Activated CD8-positive, alpha-beta T cell treated with anti-CD3 and anti-CD28 coated beads, Interleukin-2, amount 10 ng/mL, durations not matched to agents 7 days and 5 days (primary cell): ENCODE measurements at places on chromosomes 13 and 19. TPM values are rescaled to one million over a fixed set of nuclear protein-coding genes. Genes with fewer than 3 reads are reported as not detected.

- DNase-seq: no peak
- H3K4me3 ChIP-seq: no peak overlapping the region
- no peaks in the 10 kb centered on the region for H3K27me3 ChIP-seq
Observed at GRCh38 chr13:102814025-102814607, 15.2 kb downstream of the BIVM start.

GRCh38 chr19:44698492-44699201 lies at the start of gene CEACAM16:
TSS of gene CEACAM16 (plus strand) at chr19:44699151. CDS start at chr19:44701457, 2,306 bp downstream.
- DNase-seq: no peak
- H3K4me1 ChIP-seq: peaks cover 3% of the 10 kb centered on the region

GRCh38 chr13:112353856-112354255 lies 22.3 kb upstream of the SPACA7 start:
- DNase-seq: no peak
- no peaks in the 10 kb centered on the region for H3K27me3 ChIP-seq
- H3K4me3 ChIP-seq: no peak overlapping the region
- H3K36me3 ChIP-seq: no peaks in the 10 kb centered on the region

- peaks cover 9% of the 10 kb centered on the region for H3K36me3 ChIP-seq
- H3K27ac ChIP-seq: no peak overlapping the region
- no peaks in the 10 kb centered on the region for H3K27me3 ChIP-seq
Observed at GRCh38 chr13:73001971-73002370, 56.8 kb upstream of the KLF5 start.

- peaks cover 44% of the 10 kb centered on the region for H3K36me3 ChIP-seq
- H3K4me1 ChIP-seq: peaks cover 86% of the 10 kb centered on the region
- no peaks in the 10 kb centered on the region for H3K27me3 ChIP-seq
- H3K4me3 ChIP-seq: no peak overlapping the region
- DNase-seq: no peak
Observed at GRCh38 chr13:98479496-98480003, 97.4 kb downstream of the STK24 start.

GRCh38 chr13:26247011-26247410 lies 6.9 kb upstream of the CDK8 start:
- no peak for DNase-seq
- H3K27ac ChIP-seq: no peak overlapping the region
- no peaks in the 10 kb centered on the region for H3K36me3 ChIP-seq
- no peaks in the 10 kb centered on the region for H3K27me3 ChIP-seq
- no peaks in the 10 kb centered on the region for H3K4me1 ChIP-seq
- H3K4me3 ChIP-seq: no peak overlapping the region

GRCh38 chr13:89214185-89214584 lies 1543.0 kb downstream of the SLITRK5 start:
- no peaks in the 10 kb centered on the region for H3K36me3 ChIP-seq
- no peaks in the 10 kb centered on the region for H3K27me3 ChIP-seq
- H3K4me3 ChIP-seq: no peak overlapping the region
- no peak for DNase-seq
- no peak overlapping the region for H3K27ac ChIP-seq

DNA sequence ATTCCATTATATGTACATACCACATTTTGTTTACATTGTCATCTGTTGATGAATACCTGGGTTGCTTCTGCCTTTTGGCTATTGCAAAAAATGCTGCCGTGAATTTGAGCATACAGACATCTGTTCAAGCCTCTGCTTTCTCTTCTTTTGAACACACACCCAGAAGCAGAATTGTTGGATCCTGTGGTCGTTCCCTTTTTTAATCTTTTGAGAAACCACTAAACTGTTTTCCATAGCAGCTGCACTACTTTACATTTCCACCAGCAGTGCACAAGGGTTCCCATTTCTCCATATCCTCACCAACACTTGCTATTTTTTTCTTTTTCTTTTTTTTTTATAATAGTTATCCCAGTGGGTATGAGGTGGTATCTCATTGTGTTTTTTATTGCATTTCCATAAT lies 123.5 kb downstream of the TEX29 start:
- H3K27ac ChIP-seq: no peak overlapping the region
- H3K36me3 ChIP-seq: no peaks in the 10 kb centered on the region
- DNase-seq: no peak
- H3K4me3 ChIP-seq: no peak overlapping the region
- H3K4me1 ChIP-seq: peaks cover 5% of the 10 kb centered on the region

DNA sequence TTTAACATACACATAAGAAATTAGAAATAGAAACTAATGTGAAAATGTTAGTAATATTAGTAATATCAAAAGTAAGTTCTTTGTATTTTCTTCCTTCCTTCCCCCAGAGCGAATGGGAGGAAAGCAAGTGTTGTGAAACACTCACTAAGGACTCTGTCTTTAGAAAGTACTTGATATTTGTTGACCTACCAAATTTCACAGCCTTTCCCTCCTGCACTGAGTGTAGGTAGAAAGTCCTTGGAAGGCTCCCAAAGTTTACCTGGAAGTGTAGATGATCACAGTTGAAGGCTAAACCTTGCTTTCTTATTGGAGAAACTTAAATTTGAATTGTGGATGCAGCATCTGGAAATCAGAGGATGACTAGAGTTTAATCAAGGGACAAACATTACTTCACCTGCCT lies 1459.5 kb upstream of the SPRY2 start:
- H3K36me3 ChIP-seq: no peaks in the 10 kb centered on the region
- no peak overlapping the region for H3K4me3 ChIP-seq
- H3K27me3 ChIP-seq: no peaks in the 10 kb centered on the region
- no peak overlapping the region for H3K27ac ChIP-seq
- DNase-seq: no peak

DNA sequence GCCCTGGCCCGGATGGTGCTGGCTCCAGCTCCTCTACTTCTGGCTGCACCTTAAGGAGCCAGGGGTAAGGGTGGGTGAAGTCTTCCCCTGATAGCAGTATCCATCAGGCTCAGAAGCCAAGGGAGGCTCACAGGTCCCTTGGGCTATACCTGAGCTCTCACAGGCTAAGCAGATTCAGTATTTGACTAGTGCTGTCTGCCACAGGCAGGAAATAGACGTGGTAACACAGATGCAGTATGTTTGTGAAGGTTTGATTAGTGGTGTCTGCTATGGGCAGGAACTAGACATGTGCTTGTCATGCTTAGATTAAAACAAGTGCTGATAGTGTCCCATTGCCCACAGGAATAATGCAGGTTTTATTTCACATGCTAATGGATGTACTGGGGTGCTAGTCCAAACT lies 4.0 kb downstream of the SYT5 start:
- DNase-seq: peak; percentile 29
- no peaks in the 10 kb centered on the region for H3K36me3 ChIP-seq
- H3K4me3 ChIP-seq: no peak overlapping the region
- H3K4me1 ChIP-seq: peaks cover 49% of the 10 kb centered on the region

DNA sequence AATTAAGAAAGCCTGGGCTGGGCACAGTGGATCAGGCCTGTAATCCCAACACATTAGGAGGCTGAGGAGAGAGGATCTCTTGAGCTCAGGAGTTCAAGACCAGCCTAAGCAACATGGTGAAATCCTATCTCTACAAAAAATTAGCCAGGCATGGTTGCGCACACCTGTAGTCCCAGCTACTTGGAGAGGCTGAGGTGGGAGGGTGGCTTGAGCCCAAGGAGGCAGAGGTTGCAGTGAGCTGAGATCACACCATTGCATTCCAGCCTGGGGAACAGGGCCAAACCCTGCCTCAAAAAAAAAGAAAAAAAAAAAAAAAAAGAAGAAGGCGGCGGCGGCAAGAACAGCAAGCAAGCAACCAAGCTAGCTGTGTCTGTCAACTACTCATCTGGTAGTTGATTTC lies 26.7 kb downstream of the TSC22D1 start:
- DNase-seq: no peak
- no peaks in the 10 kb centered on the region for H3K4me1 ChIP-seq
- no peak overlapping the region for H3K27ac ChIP-seq
- no peaks in the 10 kb centered on the region for H3K36me3 ChIP-seq

- H3K36me3 ChIP-seq: peaks cover 20% of the 10 kb centered on the region
- DNase-seq: no peak
- H3K4me3 ChIP-seq: peak overlapping the region; percentile 89
- peak overlapping the region; percentile 76 for H3K27ac ChIP-seq
Observed at GRCh38 chr19:14116918-14117578, 514 bp downstream of the PRKACA start.

DNA sequence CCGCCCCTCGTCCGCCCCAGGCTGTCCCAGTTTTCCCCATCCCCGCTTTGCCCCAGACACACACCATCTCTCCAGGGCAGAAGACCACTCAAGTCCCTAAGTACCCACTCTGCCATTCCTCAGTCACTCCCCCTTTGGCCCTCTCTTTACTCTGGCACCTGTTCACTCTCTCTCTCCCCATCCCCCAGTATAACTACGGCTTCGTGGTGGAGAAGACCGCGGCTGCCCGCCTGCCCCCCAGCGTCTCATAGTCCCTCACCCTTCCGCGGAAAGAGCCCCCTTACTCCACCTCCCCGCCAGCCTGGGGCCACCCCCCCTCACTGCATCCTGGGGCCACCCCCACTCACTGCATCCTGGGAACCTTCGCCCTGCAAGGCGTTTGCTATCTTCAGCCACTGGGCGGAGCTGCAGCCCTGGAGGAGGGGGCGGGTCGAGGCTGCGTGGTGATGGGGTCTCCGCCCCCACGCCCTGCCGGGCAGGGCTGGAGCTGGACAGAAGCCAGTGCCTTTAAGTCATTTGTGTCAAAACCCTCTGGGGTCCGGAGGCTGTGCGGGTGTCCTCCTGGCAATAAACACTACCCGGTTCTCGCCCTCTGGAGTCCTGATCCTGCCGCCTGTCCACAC lies 5.0 kb downstream of the MVB12A start:
- no peak overlapping the region for H3K27ac ChIP-seq
- no peaks in the 10 kb centered on the region for H3K27me3 ChIP-seq
- DNase-seq: peak; percentile 60

- H3K4me3 ChIP-seq: no peak overlapping the region
- no peak for DNase-seq
- H3K4me1 ChIP-seq: no peaks in the 10 kb centered on the region
- H3K27me3 ChIP-seq: no peaks in the 10 kb centered on the region
- peaks cover 3% of the 10 kb centered on the region for H3K36me3 ChIP-seq
Observed at GRCh38 chr19:37669450-37669914, 14.2 kb upstream of the ZFP30 start.

Gene CPT1C
- 0.52 TPM for total RNA-seq

Gene CD22
- 0.52 TPM for total RNA-seq

Gene LIN7B
- total RNA-seq: 6.3 TPM

Gene ELAVL3
- total RNA-seq: not detected

Gene ZNF829
- total RNA-seq: 5.7 TPM

Gene EID2B
- total RNA-seq: 4.3 TPM

Gene POU2F2
- total RNA-seq: 16.3 TPM

Gene KLK14
- total RNA-seq: not detected
